A549 treated with dexamethasone at 1 μM for 4 hours (cell line): ENCODE measurements at places on chromosomes 6 and 20. TPM values are rescaled to one million over a fixed set of nuclear protein-coding genes. Genes with fewer than 3 reads are reported as not detected.

STK38 gene
- 13.0 to 17.5 TPM (median 16.8 TPM) in 5 replicates for total RNA-seq

TRIM40 gene
- not detected in 5 replicates for total RNA-seq

MUC21 gene
- 0.02 TPM in 1 of 5 replicates, not detected in the others for total RNA-seq

FLRT3 gene
- total RNA-seq: 2.5 to 2.7 TPM (median 2.6 TPM) in 5 replicates

SPATA25 gene
- total RNA-seq: 0.34 to 0.57 TPM (median 0.49 TPM) in 4 of 5 replicates, not detected in the other

CAGE1 gene
- total RNA-seq: 0.04 to 0.05 TPM in 2 of 5 replicates, not detected in the others

LAMA4 gene
- total RNA-seq: 1.3 to 1.9 TPM (median 1.4 TPM) in 5 replicates

CASS4 gene
- 0.02 to 0.07 TPM (median 0.05 TPM) in 4 of 5 replicates, not detected in the other for total RNA-seq

GPR63 gene
- 0.30 to 0.47 TPM (median 0.36 TPM) in 5 replicates for total RNA-seq

KIAA0408 gene
- 5.6 to 6.8 TPM (median 6.6 TPM) in 5 replicates for total RNA-seq

CBLN4 gene
- not detected in 5 replicates for total RNA-seq

BPIFB1 gene
- 0.06 to 0.16 TPM (median 0.15 TPM) in 3 of 5 replicates, not detected in the others for total RNA-seq

PPIL6 gene
- total RNA-seq: 3.4 to 4.8 TPM (median 4.6 TPM) in 5 replicates

ZNF133 gene
- 11.4 to 13.5 TPM (median 11.7 TPM) in 5 replicates for total RNA-seq

DCDC2 gene
- total RNA-seq: 2.4 to 3.2 TPM (median 2.7 TPM) in 5 replicates

CYP21A2 gene
- total RNA-seq: 0.09 TPM in 1 of 5 replicates, not detected in the others

RBM12 gene
- 65.9 to 125 TPM (median 113 TPM) in 5 replicates for total RNA-seq

CCN6 gene
- not detected in 5 replicates for total RNA-seq

JPH2 gene
- total RNA-seq: 5.8 to 9.0 TPM (median 6.8 TPM) in 5 replicates

MAP7 gene
- 18.8 to 29.1 TPM (median 25.7 TPM) in 5 replicates for total RNA-seq

COQ3 gene
- total RNA-seq: 9.3 to 13.3 TPM (median 10.7 TPM) in 5 replicates

HLA-B gene
- 20.6 to 32.4 TPM (median 22.0 TPM) in 5 replicates for total RNA-seq

SLA2 gene
- total RNA-seq: 0.08 to 0.12 TPM (median 0.12 TPM) in 5 replicates

PRPF6 gene
- 47.9 to 59.1 TPM (median 58.3 TPM) in 5 replicates for total RNA-seq

MROH8 gene
- 0.70 to 1.6 TPM (median 1.4 TPM) in 5 replicates for total RNA-seq

SIGLEC1 gene
- 0.01 to 0.04 TPM (median 0.02 TPM) in 5 replicates for total RNA-seq

CLPSL2 gene
- 0.61 to 1.1 TPM (median 0.94 TPM) in 5 replicates for total RNA-seq

IL17A gene
- total RNA-seq: not detected in 5 replicates

SIM1 gene
- not detected in 5 replicates for total RNA-seq

BPI gene
- total RNA-seq: not detected in 5 replicates

LAMA5 gene
- 196 to 490 TPM (median 420 TPM) in 5 replicates for total RNA-seq

RIMS4 gene
- 1.7 to 2.4 TPM (median 2.1 TPM) in 5 replicates for total RNA-seq

SCRT2 gene
- 0.04 TPM in 1 of 5 replicates, not detected in the others for total RNA-seq

ATP6V1G2 gene
- 0.42 to 0.88 TPM (median 0.78 TPM) in 5 replicates for total RNA-seq

SNX5 gene
- total RNA-seq: 233 to 245 TPM (median 238 TPM) in 5 replicates

SCUBE3 gene
- total RNA-seq: 0.05 to 0.11 TPM (median 0.06 TPM) in 5 replicates

IGF2R gene
- 29.0 to 37.7 TPM (median 33.6 TPM) in 5 replicates for total RNA-seq

NPBWR2 gene
- not detected in 5 replicates for total RNA-seq

QKI gene
- total RNA-seq: 39.4 to 74.1 TPM (median 64.1 TPM) in 5 replicates

PDYN gene
- 0.02 to 0.05 TPM (median 0.04 TPM) in 3 of 5 replicates, not detected in the others for total RNA-seq

USP49 gene
- total RNA-seq: 0.61 to 1.2 TPM (median 1.2 TPM) in 5 replicates

FNDC11 gene
- 0.14 to 0.38 TPM (median 0.24 TPM) in 5 replicates for total RNA-seq

UBE2V1 gene
- total RNA-seq: 115 to 153 TPM (median 119 TPM) in 5 replicates

COX4I2 gene
- total RNA-seq: not detected in 5 replicates

PHACTR3 gene
- total RNA-seq: 0.40 to 0.73 TPM (median 0.49 TPM) in 5 replicates

GGTLC1 gene
- total RNA-seq: not detected in 5 replicates

FAM217A gene
- not detected in 5 replicates for total RNA-seq

PNPLA1 gene
- 0.03 TPM in 1 of 5 replicates, not detected in the others for total RNA-seq

LATS1 gene
- 5.8 to 10.9 TPM (median 9.8 TPM) in 5 replicates for total RNA-seq

SLC4A11 gene
- 10.3 to 16.1 TPM (median 15.3 TPM) in 5 replicates for total RNA-seq

PCMTD2 gene
- 9.2 to 12.8 TPM (median 12.4 TPM) in 5 replicates for total RNA-seq

GRIK2 gene
- 0.43 to 0.61 TPM (median 0.51 TPM) in 5 replicates for total RNA-seq

NRN1 gene
- 0.61 to 0.95 TPM (median 0.75 TPM) in 5 replicates for total RNA-seq

SLC17A2 gene
- not detected in 5 replicates for total RNA-seq

HEY2 gene
- total RNA-seq: 0.04 to 0.05 TPM in 2 of 5 replicates, not detected in the others
